ENCODE measurements at places on chromosomes 4 and X. TPM values are rescaled to one million over a fixed set of nuclear protein-coding genes. Genes with fewer than 3 reads are reported as not detected.

DNA sequence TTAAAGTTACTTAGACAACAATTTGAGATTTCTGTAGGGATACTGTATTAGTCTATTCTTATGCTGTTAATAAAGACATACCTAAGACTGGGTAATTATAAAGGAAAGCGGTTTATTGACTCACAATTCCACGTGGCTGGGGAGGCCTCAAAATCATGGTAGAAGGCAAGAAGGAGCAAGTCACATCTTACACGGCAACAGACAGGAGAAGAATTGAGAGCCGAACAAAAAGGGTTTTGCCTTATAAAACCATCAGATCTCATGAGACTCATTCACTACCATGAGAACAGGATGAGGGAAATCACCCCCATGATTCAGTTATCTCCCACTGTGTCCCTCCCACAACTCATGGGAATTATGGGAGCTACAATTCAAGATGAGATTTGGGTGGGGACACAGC is 11.0 kb downstream of the PTTG2 start:
- no peak for DNase-seq

The PCDH18 gene
- 64.6 TPM for total RNA-seq

- no peak for DNase-seq
These were observed 395 bp upstream of the SOWAHB start for GRCh38 chr4:76898385-76898692.

DNA sequence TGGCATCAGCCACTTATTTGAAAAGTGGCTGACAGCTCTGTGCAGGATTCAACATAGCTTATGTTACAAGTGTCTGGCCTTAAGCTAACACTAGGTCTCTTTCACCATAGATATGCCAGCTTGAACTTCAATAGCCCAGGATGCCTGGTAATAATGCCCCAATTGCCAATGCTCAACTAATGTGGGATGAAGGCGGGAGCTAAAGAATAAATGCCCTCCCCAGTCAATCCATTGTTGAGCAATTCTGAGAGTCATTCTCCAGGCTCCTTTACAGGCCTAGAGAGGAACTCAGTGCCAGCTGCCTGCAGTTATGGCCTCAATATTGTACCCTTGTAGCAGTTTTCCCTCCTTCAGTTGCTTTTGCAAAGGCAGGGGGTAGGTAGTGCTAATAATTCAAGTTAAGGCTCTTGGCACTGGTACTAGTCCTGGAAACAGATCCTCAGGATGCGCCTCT is 460.2 kb downstream of the GABRG1 start:
- DNase-seq: no peak

- DNase-seq: no peak
These were observed 35.9 kb downstream of the SLC9A6 start for GRCh38 chrX:136021160-136021559.

The SLITRK2 gene
- total RNA-seq: 0.16 TPM

The EGF gene
- total RNA-seq: 0.68 TPM

The TBC1D25 gene
- 12.7 TPM for total RNA-seq
